ENCODE measurements at places on chromosomes 4 and X.

- DNase-seq, result no peak
Measured at GRCh38 chr4:149211876-149212275, 603.8 kb downstream of the IQCM start.

DNA sequence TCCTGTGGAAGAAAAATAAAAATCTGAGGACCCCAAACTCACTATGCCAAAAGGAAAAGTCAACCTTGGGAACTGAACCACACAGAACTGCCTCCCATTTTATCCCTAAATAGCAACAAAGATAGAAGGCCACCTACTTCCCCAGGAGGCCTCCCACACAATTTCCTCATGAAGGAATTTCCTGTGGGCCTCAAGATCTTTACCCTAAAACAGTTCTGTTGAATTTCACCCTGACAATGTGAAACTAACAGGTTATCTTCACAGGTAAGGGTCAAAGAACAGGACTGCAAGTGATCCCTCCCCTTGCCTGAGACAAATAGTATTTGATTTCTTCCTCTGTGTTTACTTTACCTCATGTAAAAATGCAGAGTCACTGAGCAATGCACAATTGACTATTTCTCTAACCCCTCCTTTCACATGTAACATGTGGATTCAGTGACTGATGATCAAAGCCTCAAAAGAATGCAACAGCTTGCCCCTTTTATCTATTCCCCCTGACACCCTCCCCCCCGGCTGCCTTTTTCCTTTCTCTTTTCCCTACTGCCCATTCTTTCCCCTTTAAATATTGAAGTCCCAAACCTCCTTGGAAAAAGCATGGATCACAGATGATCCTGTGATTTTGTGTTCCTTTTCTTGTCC lies 33.3 kb downstream of the MEPE start:
- no peak for DNase-seq

DNA sequence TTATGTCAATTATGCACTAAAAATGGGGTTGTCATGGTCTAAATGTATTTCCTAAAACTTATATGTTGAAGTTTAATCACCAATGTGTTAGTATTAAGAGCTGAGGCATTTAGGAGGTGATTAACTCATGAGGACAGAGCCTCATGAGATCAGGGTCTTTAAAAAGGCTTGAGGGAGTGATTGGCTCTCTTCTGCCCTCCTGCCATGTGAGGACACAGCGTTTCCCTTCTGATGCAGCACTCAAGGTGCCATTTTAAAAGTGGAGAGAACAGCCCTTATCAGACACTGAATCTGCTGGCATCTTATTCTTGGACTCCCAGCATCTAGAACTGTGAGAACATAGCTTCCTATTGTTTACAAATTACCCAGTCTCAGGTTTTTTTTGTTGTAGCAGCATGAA lies 581.7 kb downstream of the KCNIP4 start:
- DNase-seq, result no peak

- DNase-seq, result no peak
Measured at GRCh38 chr4:176959980-176960379, 167.3 kb upstream of the VEGFC start.

Data from smooth muscle cell of the brain vasculature (primary cell).